ENCODE measurements at places on chromosomes 16 and 17. TPM values are rescaled to one million over a fixed set of nuclear protein-coding genes. Genes with fewer than 3 reads are reported as not detected.
A peak's percentile ranks its signal among the peaks of the same experiment; 100 is the strongest.

GRCh38 chr16:17411263-17411662 lies 59.5 kb downstream of the XYLT1 start:
- H3K27ac ChIP-seq = no peak overlapping the region
- H3K4me1 ChIP-seq = peaks cover 28% of the 10 kb centered on the region
- no peak for DNase-seq
- H3K36me3 ChIP-seq = no peaks in the 10 kb centered on the region
- no peaks in the 10 kb centered on the region for H3K27me3 ChIP-seq
- H3K4me3 ChIP-seq = no peak overlapping the region

DNA sequence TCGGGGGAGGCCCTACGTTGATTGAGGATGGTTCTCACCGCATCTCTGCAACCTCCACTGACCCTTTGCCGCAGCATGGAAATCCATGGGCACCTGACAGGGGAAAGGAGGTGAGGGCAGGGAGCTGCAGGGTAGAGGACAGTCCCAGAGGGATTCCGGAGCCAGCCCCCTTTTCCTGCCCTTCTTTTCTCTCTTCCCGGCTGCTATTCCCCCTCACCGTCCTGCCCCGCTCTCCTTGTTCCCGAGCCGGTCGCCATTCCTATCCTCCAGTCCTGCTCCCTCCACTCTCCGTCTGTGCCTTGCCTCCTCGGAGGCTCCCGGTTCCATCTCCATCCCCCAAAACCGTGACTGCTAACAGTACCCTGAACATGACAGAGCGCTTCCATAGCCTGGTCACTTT lies 4.8 kb downstream of the SPATA32 start:
- DNase-seq = no peak
- H3K4me1 ChIP-seq = peaks cover 2% of the 10 kb centered on the region
- H3K4me3 ChIP-seq = no peak overlapping the region
- H3K27ac ChIP-seq = no peak overlapping the region

GRCh38 chr17:82200135-82200534 lies 12.5 kb downstream of the CCDC57 start:
- no peak for DNase-seq
- H3K4me3 ChIP-seq = no peak overlapping the region
- H3K27ac ChIP-seq = no peak overlapping the region
- peaks cover 4% of the 10 kb centered on the region for H3K4me1 ChIP-seq
- H3K27me3 ChIP-seq = no peaks in the 10 kb centered on the region

The TMEM97 gene
- total RNA-seq = 11.8 TPM

The CCDC144A gene
- total RNA-seq = 1.1 TPM

GRCh38 chr16:26643519-26643918 lies 423.2 kb upstream of the C16orf82 start:
- H3K27me3 ChIP-seq = peaks cover 5% of the 10 kb centered on the region
- H3K27ac ChIP-seq = peak overlapping the region; percentile 34
- H3K4me1 ChIP-seq = no peaks in the 10 kb centered on the region
- DNase-seq = no peak

The HOXB7 gene
- not detected for total RNA-seq

The SP6 gene
- total RNA-seq = 0.05 TPM

The ZFPM1 gene
- 7.6 TPM for total RNA-seq

GRCh38 chr16:3242709-3243108 lies 7.8 kb upstream of the ZNF200 start:
- H3K4me3 ChIP-seq = no peak overlapping the region
- DNase-seq = no peak
- H3K27ac ChIP-seq = no peak overlapping the region
- H3K4me1 ChIP-seq = no peaks in the 10 kb centered on the region

- peak overlapping the region; percentile 77 for H3K4me3 ChIP-seq
- H3K27ac ChIP-seq = no peak overlapping the region
- peaks cover 2% of the 10 kb centered on the region for H3K27me3 ChIP-seq
Measured at GRCh38 chr17:29621751-29622194, 939 bp downstream of the CORO6 start.

The CACNG1 gene
- not detected for total RNA-seq

- no peaks in the 10 kb centered on the region for H3K4me1 ChIP-seq
- no peaks in the 10 kb centered on the region for H3K27me3 ChIP-seq
- DNase-seq = no peak
- H3K4me3 ChIP-seq = no peak overlapping the region
Measured at GRCh38 chr17:396788-397187, 44.2 kb upstream of the RPH3AL start.

DNA sequence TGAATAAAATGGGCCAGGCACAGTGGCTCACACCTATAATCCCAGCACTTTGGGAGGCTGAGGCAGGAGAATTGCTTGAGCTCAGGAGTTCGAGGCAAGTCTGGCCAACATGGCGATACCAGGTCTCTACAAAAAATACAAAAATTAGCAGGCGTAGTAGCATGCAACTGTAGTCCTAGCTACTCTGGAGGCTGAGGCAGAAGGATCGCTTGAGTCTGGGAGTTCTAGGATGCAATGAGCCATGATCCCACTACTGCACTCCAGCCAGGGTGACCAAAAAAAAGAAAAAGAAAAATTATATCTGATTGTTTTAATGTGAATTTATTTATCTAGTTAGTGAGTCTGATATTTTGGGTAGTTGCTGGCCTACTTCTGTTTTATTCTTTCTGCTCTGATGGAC lies 7.0 kb downstream of the IL34 start:
- peaks cover 47% of the 10 kb centered on the region for H3K4me1 ChIP-seq
- DNase-seq = no peak
- H3K27me3 ChIP-seq = no peaks in the 10 kb centered on the region
- peak overlapping the region; percentile 1 for H3K27ac ChIP-seq

DNA sequence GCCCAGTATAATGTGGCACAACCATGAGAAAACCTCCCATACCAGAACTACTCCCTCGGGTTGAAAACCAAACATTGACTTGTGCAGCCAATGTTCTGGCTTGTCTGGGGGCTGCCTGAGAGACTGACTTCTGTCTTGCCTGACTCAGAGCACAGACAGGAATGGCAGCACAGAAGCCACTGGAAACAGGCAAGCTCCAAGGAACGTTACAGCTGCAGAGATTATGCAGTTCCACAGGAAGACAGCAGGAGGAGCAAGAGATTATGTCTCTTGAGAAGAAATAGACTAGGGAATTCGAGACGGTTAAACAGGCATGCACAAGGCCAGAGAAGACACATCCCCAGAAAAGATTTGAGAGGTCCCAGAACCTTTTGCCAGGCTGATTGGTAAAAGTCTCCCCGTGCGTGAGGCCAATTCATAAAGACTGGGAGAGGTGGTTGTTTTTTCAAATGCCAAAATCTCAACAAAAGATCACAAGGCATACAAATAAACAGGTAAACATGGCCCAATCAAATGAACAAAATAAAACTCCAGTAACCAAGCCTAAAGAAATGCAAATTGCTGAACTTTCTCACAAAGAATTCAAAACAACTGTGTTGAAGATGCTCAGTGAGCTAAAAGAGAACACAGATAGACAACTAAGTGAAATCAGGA lies 90.6 kb upstream of the CDH5 start:
- no peak overlapping the region for H3K4me3 ChIP-seq
- no peak for DNase-seq
- H3K27ac ChIP-seq = no peak overlapping the region
- peaks cover 3% of the 10 kb centered on the region for H3K36me3 ChIP-seq
- H3K27me3 ChIP-seq = no peaks in the 10 kb centered on the region

The SPEM3 gene
- not detected for total RNA-seq

The PARD6A gene
- 2.5 TPM for total RNA-seq

- peaks cover 5% of the 10 kb centered on the region for H3K36me3 ChIP-seq
- H3K4me1 ChIP-seq = peaks cover 13% of the 10 kb centered on the region
- H3K27ac ChIP-seq = no peak overlapping the region
- H3K4me3 ChIP-seq = no peak overlapping the region
- H3K27me3 ChIP-seq = no peaks in the 10 kb centered on the region
- DNase-seq = no peak
Measured at GRCh38 chr17:66678827-66679226, 156.1 kb upstream of the CACNG5 start.

DNA sequence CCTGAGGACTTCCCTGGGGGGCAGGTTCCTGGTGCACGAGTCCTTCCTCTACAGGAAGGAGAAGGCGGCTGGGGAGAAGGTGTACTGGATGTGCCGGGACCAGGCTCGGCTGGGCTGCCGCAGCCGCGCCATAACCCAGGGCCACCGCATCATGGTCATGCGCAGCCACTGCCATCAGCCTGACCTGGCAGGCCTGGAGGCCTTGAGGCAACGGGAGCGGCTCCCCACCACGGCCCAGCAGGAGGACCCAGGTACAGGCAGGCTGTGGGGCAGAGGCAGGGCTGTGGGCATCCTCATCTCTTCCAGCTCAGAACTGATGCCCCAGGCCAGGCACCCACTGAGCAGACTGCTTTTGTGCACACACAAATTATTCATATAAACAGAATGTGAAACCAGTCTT lies 25.9 kb upstream of the KREMEN2 start:
- no peak for DNase-seq
- peaks cover 37% of the 10 kb centered on the region for H3K36me3 ChIP-seq
- no peak overlapping the region for H3K27ac ChIP-seq

DNA sequence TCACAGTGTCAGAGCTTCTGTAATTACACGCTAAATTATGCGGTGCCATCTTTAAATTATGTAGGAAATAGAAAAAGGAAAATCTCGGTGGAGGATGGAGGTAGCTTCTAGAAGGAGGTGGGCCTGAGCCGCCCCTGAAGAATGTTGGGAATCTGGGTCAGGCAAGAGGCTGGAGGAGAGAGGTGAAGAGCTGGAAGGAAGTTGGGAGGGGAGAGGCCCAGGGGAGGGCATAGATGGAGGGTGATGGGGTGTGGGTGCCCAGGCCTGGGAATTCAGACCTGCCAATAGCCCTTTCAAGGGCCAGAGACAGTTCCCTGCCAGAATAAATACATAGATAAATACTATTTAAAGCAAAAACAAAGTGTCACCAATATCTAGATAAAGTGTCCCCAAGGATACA lies 415.0 kb upstream of the HSBP1 start:
- H3K4me3 ChIP-seq = no peak overlapping the region
- no peak for DNase-seq
- no peaks in the 10 kb centered on the region for H3K36me3 ChIP-seq
- peaks cover 18% of the 10 kb centered on the region for H3K4me1 ChIP-seq
- peak overlapping the region; percentile 93 for H3K27ac ChIP-seq

DNA sequence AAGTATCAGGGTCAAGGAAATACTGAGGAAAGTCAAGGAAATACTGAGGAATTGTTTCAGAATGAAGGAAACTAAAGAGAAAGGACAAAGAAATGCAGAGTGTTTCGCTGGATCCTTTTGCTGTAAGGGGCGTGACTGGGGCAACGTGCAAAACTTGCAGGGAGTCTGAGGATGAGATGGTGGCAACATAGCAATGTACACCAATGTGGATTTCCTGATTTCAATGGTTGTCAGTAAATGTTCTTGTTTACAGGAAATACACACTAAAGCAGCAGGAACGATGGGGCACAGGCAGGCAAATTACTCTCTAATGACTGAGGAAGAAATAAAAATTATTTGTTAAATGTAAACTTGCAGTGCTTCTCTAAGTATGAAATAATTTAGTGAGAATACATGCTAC lies 34.4 kb downstream of the ZZEF1 start:
- H3K4me1 ChIP-seq = peaks cover 32% of the 10 kb centered on the region
- no peak overlapping the region for H3K27ac ChIP-seq
- H3K36me3 ChIP-seq = peaks cover 34% of the 10 kb centered on the region
- no peaks in the 10 kb centered on the region for H3K27me3 ChIP-seq

GRCh38 chr16:73145166-73145880 lies 97.4 kb upstream of the ZFHX3 start:
- peaks cover 22% of the 10 kb centered on the region for H3K4me1 ChIP-seq
- no peaks in the 10 kb centered on the region for H3K27me3 ChIP-seq
- DNase-seq = no peak
- no peaks in the 10 kb centered on the region for H3K36me3 ChIP-seq
- no peak overlapping the region for H3K27ac ChIP-seq

- H3K27me3 ChIP-seq = no peaks in the 10 kb centered on the region
- DNase-seq = no peak
- peaks cover 19% of the 10 kb centered on the region for H3K4me1 ChIP-seq
- no peak overlapping the region for H3K4me3 ChIP-seq
Measured at GRCh38 chr17:73348018-73348828, 36.4 kb upstream of the CDC42EP4 start.

The WNK4 gene
- 0.32 TPM for total RNA-seq

DNA sequence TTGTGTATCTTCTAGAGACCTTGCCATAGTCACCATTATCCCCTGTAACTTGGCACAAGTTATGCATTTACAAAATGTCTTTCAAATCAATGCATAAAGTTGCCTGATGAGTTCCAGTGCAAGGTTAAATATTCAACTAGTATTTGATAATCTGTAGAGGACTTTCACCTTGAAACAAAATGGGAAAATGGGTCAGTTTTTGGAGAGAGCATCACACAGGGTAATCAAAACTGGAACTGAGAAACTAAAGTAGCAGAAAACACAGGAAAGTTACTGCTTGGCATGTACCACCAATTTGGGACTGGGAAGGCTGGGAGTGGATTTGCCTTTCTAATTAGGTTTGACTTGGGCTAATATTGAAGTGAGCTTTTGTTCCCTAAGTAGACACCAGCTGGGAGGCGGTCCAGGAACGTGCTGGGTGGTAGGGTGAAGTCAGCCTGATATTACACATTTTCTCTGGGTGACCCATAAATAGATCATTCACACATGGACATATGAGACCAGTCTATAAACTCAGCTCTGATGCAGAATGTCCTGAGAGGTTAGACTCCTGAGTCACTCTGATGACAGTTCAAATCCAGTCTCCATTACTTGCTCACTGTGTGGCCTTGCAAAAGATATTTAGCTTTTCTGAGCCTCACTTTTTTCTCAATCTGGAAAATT lies 152.3 kb downstream of the PCTP start:
- no peaks in the 10 kb centered on the region for H3K36me3 ChIP-seq
- no peak overlapping the region for H3K27ac ChIP-seq
- no peak for DNase-seq

DNA sequence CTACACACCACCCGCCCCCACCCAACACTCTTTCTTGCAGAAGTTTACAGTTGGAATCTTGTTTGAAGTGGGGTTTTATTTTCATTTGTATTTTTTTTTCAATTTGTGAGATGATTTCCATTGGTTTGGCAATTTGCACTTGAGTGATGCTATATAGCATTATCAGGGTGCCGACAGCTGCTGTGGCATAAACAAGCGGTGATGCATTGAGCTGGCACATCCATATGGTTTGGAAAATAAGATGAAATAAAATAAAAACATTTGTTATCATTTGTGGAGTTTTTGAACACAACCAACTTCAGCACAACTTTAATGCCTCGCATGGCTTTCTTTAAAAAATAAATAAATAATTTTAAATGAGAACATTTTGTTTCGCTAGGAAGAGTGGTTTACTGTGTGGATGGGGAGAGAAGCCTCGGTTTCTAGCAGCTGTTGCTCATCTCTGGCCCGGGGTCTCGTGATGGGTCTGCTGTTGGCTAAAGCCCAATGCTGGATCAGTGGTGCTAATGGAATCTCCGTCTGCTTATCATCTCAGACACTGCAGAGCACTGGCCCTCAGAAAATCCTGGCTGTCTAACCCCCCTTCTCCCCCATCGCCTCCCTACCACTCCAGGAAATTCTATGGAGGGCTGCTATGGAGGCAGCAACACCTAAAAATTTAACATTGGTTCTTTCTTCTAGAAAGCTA lies 192.3 kb upstream of the MAF start:
- H3K4me3 ChIP-seq = no peak overlapping the region
- no peaks in the 10 kb centered on the region for H3K36me3 ChIP-seq
- H3K27ac ChIP-seq = no peak overlapping the region
